Activated CD8-positive, alpha-beta T cell treated with anti-CD3 and anti-CD28 coated beads for 36 hours (primary cell): ENCODE measurements at places on chromosomes 7 and 10. TPM values are rescaled to one million over a fixed set of nuclear protein-coding genes. Genes with fewer than 3 reads are reported as not detected.

GRCh38 chr7:121401896-121402295 is 5.8 kb upstream of the FAM3C start:
- no peak for DNase-seq

- DNase-seq, result no peak
These were observed 51.7 kb downstream of the NRAP start for GRCh38 chr10:113612154-113612553.

GRCh38 chr10:62732841-62733653 is 71.5 kb upstream of the ADO start:
- peak; percentile 76 for DNase-seq

The HOXA7 gene
- total RNA-seq, result not detected

DNA sequence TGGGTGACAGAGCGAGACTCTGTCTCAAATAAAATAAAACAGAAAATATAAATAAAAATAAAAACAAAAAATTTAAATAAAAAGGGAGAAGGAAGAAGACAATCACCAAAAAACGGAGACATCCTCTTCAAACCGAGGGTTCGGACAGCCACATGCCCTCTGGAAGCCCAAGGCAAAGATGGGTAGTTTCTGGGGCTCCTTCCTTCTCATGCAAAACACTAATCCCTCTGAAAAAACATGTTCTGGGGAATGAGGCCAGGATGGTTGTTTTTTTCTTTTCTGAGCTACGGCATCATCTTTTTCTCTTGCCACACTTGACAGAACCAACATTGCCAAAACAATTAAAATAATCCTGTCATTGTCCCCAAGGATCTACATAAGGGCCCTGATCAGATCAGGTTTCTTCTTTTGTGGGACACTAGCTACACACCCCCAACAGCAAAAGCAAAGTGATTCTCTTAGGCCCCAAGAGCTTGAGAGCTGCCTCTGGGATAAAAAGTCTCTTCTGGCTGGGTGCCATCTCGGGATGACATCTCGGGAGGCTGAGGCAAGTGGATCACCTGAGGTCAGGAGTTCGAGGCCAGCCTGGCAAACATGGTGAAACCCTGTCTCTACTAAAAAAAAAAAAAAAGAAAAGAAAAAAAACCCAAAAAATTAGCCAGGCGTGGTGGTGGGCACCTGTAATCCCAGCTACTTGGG is 14.2 kb upstream of the POR start:
- no peak for DNase-seq

The MMP21 gene
- not detected for total RNA-seq

- DNase-seq, result no peak
These were observed 56.9 kb upstream of the WNT16 start for GRCh38 chr7:121271916-121272315.

DNA sequence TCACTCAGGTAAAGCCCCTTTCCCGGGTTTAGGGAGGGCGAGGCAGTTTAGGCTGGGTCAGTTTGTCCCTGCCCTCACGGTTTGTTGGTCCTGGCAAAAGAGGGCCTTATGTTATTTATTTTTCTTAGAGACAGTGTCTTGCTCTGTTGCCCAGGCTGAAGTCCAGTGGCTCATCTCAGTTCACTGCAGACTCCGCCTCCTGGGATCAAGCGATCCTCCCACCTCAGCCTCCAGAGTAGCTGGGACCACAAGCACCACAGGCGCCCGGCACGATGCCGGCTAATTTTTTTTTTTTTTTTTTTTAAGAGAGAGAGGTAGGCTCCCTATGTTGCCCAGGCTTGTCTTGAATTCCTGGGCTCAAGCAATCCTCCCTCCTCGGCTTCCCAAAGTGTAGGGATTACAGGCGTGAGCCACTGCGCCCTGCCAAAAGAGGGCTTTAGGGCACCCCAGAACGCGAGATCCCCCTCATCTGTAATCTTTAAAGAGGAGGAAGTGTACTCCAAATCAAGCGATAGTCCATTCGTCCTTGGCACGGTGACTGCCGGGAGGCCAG is 626 bp upstream of the BMS1 start:
- DNase-seq, result peak; percentile 32

DNA sequence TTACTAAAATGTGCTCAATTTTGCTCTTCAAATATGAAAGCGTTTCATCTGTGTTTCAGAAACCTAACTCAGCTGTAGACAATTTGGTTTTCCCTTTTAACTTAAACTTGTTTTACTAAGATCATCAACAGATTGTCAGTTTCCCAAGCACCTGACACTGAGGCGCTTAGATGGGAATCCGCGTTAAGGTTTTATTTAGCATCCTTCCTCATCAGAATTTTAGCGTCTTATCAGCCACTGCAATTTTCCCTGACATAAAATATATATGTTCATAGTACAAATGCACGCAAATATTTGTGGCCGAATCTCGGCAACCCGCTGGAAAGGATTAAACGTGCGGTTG is 1.2 kb downstream of the SGCE start:
- no peak for DNase-seq

- no peak for DNase-seq
These were observed 14.8 kb downstream of the GPAM start for GRCh38 chr10:112168733-112169132.

- no peak for DNase-seq
These were observed 140.8 kb downstream of the ADAM12 start for GRCh38 chr10:126247446-126247975.

GRCh38 chr10:23432639-23433038 is 6.2 kb upstream of the OTUD1 start:
- no peak for DNase-seq

The FGFBP3 gene
- 2.2 TPM for total RNA-seq

DNA sequence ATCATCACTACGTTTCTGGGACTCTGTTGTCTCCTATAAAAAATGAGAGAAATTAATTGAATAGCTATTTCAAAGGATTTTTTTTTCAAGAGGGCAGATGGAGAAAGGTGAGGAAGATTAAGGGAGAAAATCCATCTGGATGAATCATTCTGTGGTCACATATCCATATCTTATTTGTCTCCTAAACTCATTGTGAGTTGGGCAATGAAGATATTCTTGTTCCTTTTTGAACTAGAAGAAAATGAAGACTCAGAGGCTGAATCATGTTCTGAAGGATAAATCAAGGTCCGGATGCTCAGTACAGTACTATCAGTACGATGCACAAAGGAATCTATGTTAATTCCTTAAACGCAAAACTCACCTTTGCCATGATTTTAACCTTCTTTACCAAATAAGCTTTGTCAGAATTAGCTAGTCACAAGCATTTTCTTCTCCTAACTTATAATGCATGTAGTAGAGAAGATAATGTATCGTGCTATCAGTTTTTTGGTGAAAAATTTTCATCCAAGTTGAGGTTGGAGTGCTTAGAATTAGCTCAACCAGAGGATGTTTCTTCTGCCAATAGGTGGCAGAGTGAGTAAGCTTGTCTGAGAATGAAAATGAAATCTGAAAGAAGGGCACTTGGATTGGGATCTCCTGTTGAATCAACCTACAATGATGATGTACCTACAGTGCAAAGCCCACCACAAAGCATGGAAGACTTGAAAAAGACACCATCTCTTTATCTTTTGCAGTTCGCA is 446.9 kb downstream of the KIF20B start:
- no peak for DNase-seq

The HYAL4 gene
- total RNA-seq, result not detected

- DNase-seq, result no peak
These were observed 7.9 kb downstream of the KNDC1 start for GRCh38 chr10:133167693-133168616.

DNA sequence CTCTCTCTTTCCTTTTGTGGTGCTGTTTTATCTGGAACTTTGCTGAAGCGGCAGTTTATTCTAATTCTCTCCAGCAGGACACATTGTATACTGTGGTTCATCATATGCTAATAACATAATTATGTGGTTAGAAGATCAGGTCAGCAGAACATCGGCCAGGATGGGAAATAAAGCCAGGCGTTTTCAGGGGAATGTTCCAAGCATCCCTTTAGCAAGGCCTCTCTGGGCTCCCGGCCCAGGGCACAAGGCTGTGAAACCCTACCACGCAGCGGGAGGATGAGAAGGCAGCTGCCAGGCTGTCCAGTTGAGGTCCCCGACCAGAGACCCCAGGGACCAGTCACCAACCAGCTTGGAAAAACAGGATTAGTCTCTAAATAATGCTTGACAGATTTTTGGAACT is 112.2 kb upstream of the GALNT17 start:
- no peak for DNase-seq

GRCh38 chr7:33601101-33601500 is 304.2 kb upstream of the BMPER start:
- DNase-seq, result no peak

- no peak for DNase-seq
These were observed 44.9 kb downstream of the TLL2 start for GRCh38 chr10:96468845-96469244.

GRCh38 chr10:87550741-87551140 is 46.0 kb downstream of the MINPP1 start:
- DNase-seq, result no peak

The UNC5B gene
- 0.07 TPM for total RNA-seq

- DNase-seq, result no peak
These were observed 53.1 kb downstream of the CPED1 start for GRCh38 chr7:121041516-121042148.

- peak; percentile 77 for DNase-seq
These were observed 21.1 kb downstream of the PLAU start for GRCh38 chr10:73931767-73932619.

- DNase-seq, result no peak
These were observed 47.0 kb downstream of the SPAM1 start for GRCh38 chr7:123972045-123972444.

The PNLIPRP3 gene
- not detected for total RNA-seq

- DNase-seq, result no peak
These were observed 61.9 kb upstream of the SAMD8 start for GRCh38 chr10:75049316-75050148.

The ABCB4 gene
- not detected for total RNA-seq

The OR2A12 gene
- total RNA-seq, result not detected

The KLLN gene
- total RNA-seq, result 0.61 TPM

DNA sequence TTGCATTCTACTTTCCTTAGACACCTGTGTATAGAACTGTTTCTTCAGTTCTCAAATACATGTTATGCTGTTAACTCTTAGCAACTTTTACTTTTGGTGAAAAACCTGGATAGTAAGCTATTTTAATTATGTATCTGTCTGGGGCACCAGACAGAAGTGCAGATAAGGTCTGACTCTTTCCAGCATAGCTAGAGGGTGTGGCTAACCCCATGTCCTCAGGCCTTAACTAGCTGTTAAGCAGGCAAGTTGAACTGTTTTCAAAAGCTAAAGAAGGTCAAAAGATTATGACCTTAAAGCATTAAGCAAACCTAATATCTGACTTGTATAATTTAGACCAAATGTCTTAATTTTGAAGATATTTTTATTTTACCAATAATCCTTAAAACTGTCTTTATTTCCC is 45.1 kb upstream of the INHBA start:
- no peak for DNase-seq

DNA sequence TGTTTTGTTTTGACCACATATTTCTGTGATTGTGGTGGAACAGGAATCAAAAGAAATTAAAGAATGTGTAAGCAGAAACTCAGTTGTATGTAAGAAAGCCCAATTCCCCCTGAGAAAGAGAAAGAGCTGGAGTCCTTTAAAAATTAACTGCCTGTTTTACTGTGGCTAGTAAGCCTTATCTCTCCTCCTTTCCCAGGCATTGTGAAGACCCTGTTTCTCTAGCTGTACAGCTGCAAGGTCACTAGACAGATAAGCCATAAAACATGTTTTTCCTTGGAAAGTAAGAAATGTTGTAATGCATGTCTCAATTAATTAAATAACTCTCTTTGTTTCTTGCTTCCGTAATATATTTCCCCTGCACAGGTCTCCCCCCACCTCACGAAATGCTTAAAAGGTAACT is 53.5 kb downstream of the OR13A1 start:
- DNase-seq, result no peak

GRCh38 chr7:27173956-27174873 is at the start of gene HOXA10:
TSS of gene HOXA10 (minus strand) at chr7:27174320. CDS start at chr7:27174306, 14 bp downstream.
- no peak for DNase-seq

The OLAH gene
- 0.32 TPM for total RNA-seq

DNA sequence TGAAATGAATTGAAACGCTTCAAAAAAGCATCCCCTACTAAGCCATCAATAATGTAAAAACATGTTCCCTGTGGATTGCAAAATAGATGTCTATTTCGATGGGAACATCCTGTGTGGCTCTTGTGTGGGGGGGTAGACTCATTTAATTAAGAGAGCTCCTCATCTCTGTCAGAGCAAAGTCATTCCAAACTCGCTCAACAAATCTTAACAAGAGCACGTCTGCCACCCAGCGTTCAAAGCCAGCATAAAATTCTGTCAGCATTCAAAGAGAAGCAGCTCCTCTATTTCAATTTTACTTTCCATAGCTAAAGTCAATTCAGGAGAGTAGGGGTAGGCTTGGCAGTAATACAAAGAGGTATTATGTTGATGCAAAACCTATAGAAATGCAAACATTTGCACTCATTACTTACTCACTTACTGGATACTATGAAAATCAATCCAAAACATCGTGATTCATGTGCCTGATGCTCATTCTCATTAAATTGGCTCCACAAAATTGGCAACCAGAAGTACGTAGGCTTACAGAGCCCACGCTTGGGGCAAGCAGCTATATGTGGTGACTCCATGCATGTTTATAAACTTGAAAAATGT is 114.9 kb downstream of the IPMK start:
- peak; percentile 67 for DNase-seq

DNA sequence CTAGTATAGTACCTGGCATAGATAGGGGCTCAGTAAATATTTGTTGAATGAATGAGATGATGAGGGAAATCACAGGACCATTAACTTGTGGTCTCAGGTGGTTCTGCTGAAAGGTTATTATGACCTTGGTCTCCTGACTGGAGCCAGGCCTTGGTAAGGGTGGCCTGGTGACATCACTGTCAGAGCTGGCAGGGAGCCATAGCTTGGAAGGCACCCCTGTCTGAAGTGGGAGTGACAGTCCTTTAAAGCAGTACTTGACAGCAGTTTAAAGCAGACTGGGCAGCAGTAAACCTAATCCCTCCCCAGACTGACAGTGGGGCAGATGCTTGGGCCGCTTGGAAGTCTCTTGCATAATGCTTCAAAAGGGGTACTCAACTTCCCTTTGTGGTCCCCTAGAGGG is 13.4 kb downstream of the DPCD start:
- DNase-seq, result no peak

GRCh38 chr10:50596456-50596855 is 27.3 kb downstream of the SGMS1 start:
- DNase-seq, result no peak

- no peak for DNase-seq
These were observed 44.4 kb upstream of the TOMM7 start for GRCh38 chr7:22867003-22867402.
